ENCODE measurements at places on chromosomes 5 and 9.
A peak's percentile ranks its signal among the peaks of the same experiment; 100 is the strongest.

DNA sequence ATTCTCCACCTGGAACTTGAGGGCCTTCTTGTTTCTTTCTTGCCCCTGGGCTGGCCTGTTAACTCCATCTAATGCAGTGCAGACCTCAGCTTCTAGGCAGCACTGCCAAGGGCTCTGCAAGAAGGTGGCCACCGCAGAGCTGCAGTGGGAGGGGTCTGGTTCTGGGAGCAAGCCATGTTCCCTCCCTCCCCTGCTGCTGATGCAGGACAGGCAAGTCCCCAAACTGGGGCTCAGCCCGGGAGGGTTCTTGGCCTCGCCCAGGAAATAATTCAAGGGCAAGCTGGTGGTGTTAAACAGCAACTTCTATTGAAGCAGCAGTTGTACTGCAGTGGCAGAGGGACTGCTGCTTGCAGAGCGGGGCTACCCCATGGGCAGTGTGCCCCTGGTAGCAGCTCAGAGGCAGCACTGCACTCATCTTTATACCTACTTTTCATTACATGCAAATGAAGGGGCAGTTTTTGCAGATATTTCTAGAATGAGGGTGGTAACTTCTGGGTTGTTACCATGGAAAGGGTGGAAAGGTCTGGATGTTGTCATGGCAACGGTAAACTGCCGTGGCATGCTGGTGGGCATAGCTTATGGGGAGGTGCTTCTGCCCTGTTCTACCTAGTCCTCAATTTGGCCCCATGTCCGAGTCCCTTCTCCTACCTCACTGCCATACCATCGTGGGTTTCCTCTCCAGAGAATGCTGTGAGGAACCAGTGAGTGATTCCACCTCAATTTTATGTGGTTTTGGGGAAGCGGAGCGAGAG is 82.1 kb downstream of the WDR41 start:
- no peak for DNase-seq

DNA sequence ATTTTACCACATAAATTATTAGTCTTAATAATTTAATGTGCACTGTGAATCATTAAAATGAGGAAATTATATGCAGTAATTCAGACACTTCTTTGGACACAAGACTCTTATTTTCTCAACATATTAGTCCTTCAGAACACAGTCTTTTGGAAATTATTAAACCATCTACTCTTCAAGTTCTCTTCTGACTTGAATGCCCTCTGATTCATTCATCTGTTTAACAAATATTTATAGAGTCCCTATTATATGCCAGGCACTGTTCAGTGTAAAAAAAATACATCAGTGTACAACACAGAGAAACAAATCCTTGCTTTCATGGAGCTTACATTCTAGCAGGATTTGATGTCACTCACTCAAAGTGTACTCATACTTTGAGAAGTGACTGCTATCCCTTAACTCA is 163.4 kb upstream of the IL12B start:
- DNase-seq, result no peak

DNA sequence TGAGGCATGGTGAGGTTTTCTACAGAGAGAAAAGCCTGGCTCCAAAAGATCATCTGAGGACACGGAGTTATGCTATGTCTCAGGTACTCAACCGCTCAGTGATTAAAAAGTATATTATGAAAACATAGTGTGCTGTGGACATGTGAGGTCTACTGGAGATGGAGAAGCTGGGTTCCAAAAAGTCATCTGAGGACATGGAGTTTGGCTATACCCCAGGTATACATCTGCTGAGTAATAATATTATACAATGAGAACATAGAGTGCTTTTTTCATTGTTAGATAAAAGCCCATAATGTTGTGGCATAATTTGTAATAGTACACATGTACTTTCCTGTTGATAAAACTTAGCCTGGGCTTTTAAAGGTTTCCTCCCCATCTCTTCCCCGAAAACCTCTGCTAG is 70.7 kb upstream of the SHISAL2B start:
- no peak for DNase-seq

DNA sequence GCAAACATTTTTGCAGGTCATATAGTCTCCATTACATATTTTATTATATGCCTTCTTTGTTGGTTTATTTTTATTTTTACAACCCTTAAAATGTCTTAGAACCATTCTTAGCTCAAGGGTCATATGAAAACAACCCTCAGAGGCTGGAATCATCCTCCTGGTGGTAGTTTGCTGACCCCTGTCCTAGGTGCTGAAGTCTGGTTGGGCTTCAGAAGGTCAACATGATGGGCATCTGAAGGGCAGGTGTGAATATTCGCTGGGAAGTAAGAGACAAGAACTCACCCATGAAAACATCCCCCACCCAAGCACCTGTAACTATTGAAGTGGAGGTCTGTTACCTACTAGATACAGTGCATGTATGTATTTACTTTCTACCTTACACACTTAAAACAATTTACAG is 75.4 kb downstream of the OSMR start:
- DNase-seq, result no peak

GRCh38 chr9:112112941-112113681 is 62.0 kb downstream of the SUSD1 start:
- DNase-seq, result peak; percentile 15

DNA sequence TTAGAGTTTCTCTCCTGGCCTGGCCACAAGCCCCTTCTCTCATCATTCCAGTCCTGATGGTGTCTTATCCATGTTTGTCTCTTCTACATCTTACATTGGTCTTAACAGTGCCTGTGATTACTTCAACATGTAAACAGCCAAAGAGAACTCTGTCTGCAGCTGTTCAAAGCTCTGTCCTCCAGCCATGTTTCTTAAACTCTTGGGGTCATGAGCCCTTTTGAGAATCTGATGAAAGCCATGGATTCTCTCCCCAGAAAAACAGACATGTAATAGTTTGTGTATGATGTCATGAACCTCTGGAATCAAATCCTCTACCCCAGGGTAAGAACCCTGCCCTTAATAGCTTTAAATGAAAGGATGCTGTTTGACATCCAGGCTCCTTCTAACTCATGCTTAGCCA is 30.1 kb downstream of the MAMDC2 start:
- no peak for DNase-seq

DNA sequence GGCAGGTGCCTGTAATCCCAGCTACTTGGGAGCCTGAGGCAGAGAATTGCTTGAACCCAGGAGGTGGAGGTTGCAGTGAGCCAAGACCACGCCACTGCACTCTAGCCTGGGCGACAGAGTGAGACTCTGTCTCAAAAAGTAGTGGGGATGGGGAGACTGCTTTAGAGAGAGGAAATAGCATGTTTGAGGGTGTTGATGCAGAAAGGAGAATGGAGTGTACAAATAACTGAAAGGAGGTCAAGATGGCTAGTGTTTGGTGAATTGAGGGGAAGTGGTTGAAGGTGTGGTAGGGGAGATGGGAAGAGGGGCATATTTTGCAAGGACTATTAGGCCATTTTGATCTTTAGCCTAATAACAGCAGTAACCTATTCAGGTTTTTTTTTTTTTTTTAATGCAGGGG is 18.2 kb downstream of the TENT2 start:
- DNase-seq, result no peak

Data from NCI-H510A (cell line).